AG10803 (cell line): ENCODE measurements at places on chromosomes 2 and 18.

DNA sequence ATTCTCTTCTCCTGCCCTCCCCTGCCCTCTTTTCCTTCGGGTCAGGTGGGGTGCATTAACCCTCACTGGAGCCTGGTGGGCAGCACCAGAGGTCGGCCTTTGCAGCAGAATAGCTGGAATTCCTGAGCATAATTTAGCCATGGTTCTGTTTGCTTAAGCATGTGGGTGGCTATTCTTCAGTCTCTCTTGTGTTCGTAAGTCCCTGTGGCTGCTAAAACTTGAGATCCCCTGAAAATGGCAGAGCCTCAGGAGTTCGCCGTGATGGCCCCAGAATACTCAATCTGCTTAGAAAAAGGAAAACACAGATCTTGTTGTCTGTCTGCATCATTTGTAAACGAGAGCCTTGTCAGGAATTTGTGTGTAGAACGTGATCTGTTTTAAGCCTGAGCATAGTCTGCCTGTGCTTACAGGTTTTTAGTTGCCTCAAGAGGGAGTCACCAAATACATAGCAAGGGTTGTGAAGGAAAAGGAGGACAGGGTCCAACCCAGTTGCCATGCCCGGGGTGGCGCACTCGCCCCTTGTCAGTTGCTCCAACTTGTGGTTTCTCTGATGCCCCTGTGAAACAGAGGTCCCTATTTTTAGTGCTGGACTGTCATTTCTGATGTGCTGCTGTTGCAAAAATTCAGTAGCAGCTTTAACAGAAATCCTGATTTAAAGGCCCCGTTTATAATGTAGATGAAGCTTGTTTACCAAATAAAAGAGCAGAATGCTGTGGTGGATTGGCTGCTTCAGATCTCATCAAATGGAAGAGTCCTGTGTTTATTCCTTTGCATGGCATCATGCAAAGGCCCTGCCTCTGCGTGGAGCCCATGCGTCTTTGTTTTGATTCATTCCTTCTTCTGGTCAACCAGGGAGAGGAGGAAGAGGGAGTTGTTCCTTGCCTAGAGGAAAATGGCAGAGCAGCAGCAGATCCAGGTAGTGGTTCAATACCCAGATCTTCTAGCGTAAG lies 74.8 kb downstream of the WDSUB1 start:
- no peak for DNase-seq

DNA sequence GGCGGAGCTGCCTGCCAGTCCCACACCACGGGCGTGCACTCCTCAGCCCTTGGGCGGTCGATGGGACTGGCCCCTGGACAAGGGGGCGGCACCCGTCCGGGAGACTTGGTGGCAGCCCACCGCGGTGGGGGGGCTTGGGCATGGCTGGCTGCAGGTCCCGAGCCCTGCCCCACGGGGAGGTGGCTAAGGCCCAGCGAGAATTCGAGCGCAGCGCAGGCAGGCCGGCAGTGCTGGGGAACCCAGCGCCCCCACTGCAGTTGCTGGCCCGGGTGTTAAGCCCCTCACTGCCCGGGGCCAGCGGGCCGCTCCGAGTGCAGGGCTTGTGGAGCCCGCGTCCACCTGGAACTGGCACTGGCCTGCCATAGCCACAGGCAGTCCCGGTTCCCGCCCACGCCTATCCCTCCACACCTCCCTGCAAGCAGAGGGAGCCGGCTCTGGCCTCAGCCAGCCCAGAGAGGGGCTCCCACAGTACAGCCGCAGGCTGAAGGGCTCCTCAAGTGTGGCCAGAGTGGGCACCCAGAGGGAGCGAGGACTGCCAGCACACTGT lies 742.9 kb upstream of the DDX18 start:
- DNase-seq, result no peak

- DNase-seq, result no peak
Observed at GRCh38 chr2:658426-658825, 18.8 kb downstream of the TMEM18 start.

DNA sequence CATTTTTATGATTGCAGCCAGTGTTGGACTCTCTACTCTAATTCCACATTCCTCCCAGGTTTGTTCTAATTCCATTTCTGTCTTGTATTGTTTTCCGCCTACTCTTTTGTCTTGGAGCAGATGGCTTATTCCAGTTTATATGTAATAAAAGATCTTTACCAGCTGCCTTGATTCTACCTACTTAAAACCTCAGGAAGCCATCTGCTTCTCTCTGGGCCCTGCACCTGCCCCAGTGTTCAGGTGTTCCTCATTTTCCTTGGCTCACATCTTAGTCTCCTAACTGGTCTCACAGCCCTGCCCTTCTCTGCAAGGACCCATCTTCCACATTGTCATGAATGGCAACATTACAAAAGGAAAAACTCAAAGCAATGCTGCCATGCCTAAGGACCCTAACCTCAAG lies 21.0 kb upstream of the IL37 start:
- DNase-seq, result no peak

GRCh38 chr2:112884869-112885505 lies 26.0 kb upstream of the IL37 start:
- peak; percentile 11 for DNase-seq

DNA sequence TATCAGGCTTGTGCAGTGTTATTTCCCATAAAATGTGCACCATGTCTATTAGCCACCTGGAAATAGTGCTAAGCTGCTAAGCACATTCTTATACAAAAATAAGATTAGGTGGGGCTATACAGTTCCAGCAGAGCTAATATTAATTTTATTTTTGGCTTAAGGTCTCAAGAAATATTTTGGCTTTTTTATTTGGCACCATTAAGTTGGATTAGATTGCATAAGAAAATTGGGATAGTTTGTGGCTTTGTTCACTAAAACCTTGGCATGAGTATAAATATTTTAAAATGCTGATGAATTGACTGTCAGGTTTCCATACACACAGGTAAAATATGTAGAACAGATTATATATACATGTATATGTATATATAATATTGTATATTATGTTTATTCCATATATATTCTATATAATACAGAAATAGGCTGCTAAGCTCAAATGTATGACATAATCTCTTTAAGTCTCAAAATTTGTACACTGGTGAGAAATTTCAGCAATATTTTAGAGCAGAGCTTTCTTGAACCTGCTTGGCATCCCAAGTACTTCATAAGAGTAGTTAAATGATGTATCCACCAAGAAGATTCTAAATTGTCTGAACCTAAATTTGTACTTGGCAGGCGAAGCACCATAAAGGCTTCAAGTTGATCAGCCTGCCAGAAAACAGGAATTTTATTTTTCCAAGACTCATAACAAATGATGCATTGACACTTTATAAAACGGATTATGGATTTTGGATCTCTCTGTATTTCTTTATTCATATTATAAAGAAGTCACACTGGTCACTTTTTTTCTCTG lies 32.6 kb downstream of the CCDC102B start:
- DNase-seq, result no peak

DNA sequence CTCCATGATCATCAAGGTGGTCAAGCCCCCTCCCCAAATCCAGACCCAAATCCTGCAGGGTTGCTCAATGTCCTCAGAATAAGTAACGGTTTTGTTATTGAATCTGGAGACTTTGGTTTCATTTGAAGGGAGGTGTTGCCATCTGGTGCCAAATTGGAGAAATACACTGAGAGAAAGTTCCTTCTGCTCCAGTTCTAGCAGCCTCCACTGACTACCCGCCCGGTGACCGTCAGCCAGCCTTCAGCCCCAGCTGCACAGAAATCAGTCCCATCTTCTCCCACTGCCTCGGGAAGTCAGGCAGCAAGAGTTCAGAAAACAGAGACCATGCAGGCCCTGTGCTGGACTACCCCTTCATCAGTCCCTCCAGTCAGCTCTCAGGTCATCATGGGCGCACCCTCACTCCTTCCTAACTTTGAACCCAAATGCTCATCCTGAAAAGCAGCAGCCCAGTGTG lies 38.7 kb downstream of the PKDCC start:
- DNase-seq, result peak; percentile 60

- DNase-seq, result peak; percentile 62
Observed at GRCh38 chr2:180761224-180761623, 219.2 kb upstream of the UBE2E3 start.

GRCh38 chr18:72504866-72505265 lies 39.3 kb downstream of the CBLN2 start:
- DNase-seq, result no peak

DNA sequence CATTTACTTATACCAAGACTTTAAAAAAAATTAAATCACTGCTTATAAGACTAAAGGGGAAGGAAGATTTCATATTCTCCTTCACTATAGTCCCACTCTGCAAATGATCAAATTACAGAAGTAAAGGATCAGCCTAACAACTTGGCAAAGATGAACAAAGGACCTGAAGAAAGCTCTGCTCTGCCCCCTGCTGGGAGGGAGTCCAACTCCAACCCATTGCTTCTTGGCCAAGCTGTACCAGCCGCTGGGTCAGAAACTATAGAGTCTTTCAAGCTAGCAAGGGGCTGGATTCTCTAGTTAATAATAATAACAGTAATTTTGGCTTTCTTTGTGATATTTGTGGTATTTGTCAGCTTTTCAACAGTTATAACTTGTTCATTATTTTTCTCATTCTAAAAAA lies 927.0 kb upstream of the CRIM1 start:
- DNase-seq, result no peak

- DNase-seq, result no peak
Observed at GRCh38 chr18:55301824-55302166, 286.2 kb downstream of the TCF4 start.

DNA sequence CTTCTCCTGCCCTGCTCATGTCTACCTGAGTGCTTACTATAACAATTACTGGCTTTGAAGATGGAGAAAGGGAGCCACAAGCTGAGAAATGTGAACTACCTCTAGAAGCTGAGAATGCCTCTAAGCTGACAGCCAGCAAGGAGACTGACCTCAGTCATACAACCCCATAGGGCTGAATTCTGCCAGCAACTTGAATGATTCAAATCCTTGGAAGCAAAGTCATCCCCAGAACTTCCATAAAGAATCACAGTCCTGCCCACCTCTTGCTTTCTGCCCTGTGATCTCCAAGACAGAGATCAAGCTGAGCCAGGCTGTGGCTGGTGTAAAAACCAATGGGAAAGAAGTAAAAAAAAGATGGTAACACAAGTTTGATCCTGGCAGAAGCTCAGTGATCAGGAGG lies 288.2 kb upstream of the SPHKAP start:
- no peak for DNase-seq

GRCh38 chr2:196513796-196514526 lies 125.6 kb upstream of the CCDC150 start:
- DNase-seq, result no peak

GRCh38 chr18:35525795-35526494 lies 28.2 kb upstream of the INO80C start:
- no peak for DNase-seq

DNA sequence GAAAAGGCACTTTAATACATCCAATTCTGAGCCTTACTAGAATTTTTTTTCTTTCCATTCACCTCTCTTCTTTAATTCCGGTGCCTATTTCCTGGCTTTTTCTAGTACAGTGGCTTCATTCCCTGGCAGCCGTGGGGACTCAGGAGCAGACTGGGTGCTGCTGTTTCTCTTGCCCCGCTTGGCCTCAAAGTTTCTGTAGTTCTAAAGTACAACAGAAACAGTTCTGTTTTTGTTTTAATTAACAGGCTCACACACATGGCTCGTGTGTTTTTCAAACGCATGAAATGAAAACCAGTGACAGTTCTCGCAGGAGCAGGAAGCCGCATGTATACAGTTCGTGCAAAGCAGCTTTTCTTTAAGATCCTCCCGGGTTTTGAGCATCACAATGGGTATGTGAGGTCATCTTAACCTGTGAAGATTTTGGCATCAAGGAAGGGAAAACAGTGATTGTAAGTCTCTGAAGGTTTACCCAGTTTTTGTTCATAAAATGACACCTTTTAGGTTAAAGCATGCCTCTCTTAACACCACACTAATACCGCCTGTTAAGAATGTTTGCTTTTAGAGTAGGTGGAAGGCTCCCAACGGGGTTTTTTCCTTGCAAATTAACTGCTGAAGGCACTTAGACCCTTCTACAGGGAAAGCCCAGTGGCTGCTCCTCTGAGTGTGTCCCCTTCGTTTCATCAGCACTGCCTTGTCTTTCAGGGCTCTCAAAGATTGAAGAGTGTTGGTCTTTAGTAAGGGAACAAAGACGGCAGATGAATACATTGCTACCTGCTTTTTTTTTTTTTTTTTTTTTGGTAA lies 5.8 kb downstream of the FZD7 start:
- no peak for DNase-seq
